NCI-H524 (cell line): ENCODE measurements at places on chromosomes 6 and 20.

DNA sequence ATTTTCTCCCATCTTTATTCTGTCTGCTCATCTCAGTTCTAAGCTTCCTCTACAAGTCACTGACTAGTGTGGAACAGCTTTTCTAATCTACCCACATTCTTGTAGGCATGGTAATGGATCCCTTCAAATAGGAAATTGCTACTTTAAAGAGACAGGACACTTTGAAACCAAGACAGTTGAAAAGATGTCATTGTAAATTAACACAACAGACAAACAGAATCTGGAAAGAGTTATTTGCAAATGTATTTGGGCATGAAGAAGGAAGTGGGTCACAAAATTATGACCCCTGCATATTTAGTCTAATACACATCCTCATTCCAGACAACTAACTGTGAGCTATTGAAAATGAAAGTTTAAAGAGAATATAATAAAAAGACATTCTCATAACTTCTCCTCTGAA, 298.2 kb upstream of the MARCKS start:
- peak; percentile 52 for DNase-seq

- DNase-seq, result no peak
These were observed 21.0 kb upstream of the CCN5 start for GRCh38 chr20:44694159-44694558.

DNA sequence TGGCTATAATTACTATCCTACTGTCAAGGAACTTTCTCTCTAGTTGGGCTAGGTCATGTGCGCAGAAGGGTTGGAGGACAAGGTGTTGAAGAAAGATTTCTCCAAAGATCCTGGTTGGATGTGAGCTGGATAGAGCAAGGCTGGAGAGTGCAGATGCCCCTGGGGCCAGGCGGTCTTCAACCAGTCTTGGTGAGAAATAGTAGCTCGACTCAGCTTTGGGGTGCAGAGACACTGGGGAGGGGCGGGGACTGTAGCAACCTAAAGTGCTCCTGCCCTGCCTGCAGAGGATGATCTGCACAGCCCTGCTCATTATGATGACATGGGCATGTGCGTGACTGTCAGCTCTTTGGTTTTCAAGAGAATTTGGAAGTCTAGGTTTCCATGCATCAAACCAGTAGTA, 35.9 kb downstream of the PHACTR3 start:
- no peak for DNase-seq

GRCh38 chr6:49892280-49892679, 25.9 kb upstream of the CRISP1 start:
- no peak for DNase-seq

- peak; percentile 37 for DNase-seq
These were observed at the start of gene MICB for GRCh38 chr6:31497531-31498476. MICB (plus strand) TSS chr6:31498145; CDS start chr6:31498194, 49 bp downstream.

- no peak for DNase-seq
These were observed 358.2 kb upstream of the ID4 start for GRCh38 chr6:19478992-19479391.

DNA sequence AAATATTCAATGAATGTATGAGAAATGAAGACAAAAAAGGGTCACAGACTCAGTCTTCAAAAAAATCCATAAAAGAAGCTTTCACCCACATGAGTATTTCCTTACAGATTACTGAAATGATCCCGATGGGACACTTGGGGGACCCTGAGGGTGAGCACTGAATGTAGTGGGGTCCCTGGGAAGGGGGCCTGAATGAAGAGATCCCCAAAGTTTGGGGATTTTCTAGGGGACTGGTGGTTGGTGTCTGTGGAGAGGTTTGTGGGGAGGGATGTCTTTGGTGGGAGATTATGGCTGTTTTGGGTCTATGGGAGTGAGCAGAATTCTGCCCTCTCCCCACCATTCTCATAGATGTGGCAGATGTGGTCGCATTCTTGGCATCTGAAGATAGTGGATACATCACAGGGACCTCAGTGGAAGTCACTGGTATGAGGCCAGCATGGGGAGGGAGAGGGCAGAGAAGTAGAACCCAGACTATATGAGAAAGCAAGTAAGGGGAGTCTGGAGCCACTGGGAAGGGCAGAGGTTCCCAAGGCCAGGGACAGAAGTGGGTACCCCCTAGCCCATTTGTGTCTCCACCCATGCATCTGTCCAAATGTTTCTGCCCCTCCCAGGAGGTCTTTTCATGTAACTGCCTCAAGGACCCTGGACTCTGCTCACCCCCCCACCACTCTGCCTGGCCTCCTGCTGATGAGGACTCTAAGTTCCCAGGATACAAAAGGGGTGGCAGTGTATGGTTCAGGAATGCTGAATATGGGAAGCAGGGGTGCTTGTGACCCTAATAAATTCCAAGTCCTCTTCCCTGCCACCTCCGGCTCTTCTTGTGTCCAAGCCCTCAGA, 1.8 kb downstream of the HSD17B8 start:
- DNase-seq, result no peak

- peak; percentile 63 for DNase-seq
These were observed 102.1 kb downstream of the DLGAP4 start for GRCh38 chr20:36408219-36408618.

GRCh38 chr6:112163295-112164257, 76.2 kb downstream of the FAM229B start:
- DNase-seq, result peak; percentile 30

DNA sequence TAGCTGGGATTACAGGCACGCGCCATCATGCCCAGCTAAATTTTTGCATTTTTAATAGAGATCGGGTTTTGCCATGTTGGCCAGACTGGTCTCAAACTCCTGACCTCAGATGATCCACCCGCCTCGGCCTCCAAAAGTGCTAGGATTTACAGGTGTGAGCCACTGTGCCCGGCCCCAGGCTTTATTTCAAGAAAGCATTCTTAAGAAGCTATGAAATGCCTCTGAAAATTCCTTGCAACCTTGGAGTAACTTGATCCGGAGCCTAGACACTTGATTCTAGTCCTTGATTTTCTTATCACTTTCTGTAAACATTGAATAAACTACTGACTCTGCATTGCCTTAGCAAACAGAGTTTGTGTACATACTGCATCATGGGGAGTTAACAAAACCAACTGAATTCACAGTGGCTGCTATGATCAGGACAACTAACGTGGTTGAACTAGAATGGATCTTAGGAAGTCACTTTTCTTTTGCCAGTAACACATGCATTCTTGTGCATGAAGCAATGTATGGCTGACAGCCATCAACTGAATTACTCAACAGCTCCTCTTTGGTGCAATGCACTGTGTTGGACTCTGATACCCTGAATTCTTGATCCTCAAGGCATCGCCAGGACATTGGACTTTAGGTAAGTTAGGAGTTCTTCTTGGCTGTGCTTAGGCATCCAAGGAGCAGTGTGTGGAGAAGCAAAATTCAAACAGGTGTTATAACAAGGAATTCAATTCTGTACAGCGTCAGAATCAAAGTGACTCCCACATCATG, 102.8 kb upstream of the TMEM170B start:
- no peak for DNase-seq

DNA sequence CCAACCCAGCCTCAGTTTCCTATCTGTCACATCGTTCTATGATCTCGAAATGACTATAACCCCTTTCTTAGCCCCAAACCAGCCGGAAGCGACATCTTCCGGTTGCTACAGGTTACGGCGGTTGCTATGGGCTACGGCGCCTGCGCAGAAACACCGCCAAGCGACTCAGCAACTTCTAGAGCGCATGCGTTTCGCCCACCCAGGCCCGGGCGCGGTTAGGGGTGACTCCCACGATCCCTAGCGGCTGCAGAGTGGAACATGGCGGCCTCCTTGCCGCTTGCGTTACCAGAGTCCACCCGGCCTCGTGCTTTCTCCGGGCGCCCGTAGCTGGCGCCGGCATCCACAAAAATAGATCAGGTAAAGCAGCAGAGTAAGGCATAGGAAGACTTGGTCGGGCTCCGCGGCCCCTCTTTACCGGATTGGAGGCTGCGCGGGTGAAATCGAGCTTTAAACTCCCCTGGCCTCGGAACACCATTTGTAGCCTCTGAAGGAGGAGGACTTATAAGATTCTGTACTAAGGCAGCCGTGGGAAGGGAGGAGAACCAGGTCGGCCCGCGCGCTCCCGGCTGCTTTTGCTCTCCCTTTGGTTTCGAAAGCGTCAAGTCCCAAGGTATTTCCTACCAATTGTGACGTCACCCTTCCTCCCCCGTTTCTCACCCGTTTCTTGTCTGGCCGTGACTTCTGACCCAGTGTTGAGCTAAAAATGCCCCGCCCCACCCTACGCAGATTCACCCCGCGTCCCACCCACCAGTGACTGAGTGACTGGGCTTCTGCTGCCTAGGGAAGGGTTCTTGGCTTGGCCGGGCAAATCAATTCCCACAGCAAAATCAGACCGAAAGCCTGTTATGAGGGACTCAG, 3.5 kb downstream of the SDCBP2 start:
- peak; percentile 97 for DNase-seq

DNA sequence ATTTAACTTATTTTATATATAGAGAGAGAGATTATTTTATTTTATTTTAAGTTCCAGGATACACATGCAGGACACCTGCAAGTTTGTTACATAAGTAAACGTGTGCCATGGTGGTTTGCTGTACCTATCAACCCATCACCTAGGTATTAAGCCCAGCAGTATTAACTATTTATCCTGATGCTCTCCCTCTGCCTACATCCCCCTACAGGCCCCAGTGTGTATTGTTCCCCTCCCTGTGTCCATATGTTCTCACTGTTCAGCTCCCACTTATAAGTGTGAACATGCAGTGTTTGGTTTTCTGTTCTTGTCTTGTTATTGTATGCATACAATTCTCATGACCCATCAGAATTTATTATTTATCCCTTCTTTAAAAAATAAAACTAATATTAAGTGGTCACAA, 34.6 kb downstream of the FKBP1C start:
- peak; percentile 38 for DNase-seq

DNA sequence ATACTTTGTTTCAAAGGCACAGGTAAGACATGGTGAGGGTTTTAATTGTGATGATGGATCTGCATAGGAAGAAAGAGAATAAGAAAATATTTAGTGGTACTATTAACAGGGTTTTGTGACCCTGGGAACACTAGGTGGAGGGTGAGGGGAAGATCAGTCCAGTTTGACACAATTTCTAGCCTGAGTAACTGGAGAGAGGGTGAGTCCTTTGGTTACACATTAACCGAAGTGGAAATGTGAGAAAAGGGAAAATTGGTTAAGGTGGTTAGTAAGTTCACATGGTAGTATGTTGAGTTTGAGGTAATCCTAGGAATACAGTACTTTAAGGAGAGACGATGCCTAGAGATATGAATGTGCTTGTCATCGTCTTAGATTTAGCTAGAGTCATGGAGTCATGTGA, 54.8 kb upstream of the POU3F2 start:
- no peak for DNase-seq

DNA sequence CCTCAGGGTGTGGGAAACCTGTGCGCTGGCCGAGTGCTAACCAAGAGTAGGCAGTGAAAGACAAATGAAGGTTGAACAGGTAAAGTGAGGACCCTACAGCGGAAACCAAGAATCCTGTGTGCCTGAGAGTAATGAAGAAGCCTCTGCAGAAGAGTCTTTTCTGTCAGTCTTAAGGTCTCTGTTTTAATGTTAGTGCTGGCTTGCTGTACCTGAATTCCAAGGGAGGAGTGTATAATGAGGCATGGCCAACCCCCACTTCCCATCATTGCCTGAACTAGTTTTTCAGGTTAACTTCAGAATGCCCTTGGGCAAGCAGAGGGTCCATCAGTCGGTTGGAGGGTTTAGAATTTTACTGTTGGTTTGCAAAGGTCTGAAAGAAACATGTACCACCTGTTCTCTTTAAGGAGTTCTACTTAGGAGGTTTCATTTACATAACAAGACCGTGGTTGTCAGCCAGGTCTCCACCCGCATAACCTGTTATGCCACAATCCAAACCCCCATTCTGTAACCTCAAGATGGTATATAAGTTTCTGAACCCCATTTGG, 589 bp upstream of the PDCD2 start:
- DNase-seq, result no peak

DNA sequence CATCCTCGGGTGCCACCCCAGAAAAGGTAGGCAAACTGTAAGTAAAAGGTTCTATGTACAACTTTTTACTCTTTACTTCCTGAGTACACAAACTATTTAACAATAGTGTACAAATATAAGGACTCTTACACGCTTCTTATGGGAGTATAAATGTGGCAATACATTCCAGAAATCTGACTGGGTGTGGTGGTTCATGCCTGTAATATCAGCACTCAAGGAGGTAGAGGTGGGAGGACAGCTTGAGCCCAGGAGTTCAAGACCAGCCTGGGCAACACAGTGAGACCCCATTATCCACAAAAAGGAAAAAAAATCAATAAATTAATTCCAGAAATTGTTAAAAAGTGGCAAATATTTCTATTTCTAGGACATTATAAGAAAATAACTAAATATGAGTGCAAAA, 48.9 kb downstream of the PIGU start:
- DNase-seq, result no peak

DNA sequence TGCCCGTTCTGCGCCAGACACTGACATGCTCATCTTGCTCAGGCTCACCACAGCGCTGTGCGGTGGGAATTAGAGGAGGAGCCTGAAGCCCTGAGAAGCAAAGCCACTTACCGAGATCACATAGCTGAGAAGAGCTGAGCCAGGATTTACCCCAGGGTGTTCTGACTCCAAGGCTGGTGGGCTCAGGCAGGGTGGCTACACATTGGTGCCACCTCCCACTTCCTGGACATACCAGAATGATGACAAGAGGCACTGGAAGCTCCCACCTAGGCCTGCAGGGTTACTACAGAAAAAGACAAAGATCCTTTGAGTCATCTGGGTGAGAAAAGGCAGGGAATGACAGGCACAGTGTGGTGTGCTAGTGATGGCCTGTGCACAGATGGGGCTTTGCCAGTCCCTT, 24.4 kb upstream of the FKBP1A start:
- DNase-seq, result no peak

- DNase-seq, result no peak
These were observed 60.1 kb upstream of the SPDEF start for GRCh38 chr6:34616227-34616585.

DNA sequence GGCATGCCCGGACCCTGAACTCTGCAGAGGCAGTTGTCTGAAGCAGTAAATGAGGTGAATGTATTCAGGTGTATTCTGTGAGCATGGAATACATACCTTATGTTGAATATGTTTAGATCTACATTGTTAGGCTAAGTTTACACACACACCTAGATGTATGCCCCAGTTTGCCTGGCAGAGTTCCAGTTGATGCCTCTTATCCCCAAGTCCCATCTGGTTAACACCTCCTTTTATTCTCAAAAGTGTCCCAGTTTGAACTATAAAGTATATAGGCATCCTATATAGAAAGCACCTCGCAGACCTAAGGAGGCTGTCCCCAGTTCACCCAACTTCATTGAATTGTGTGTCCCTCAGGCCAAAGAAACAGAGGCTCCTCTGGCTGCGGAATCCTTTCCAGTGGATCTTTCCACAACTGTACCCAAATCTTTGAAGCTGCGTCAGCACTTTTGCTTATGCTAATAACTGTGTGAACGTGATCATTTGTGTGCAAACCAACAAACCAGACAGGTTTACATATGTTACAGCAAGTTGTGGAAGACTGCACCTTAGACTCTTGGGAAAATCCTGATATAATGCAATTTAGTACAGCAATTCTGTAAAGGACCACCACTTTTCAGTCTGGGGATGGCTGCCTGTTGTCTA, 4.8 kb upstream of the DHX35 start:
- DNase-seq, result peak; percentile 79

GRCh38 chr6:157774153-157775135, 48.6 kb upstream of the SNX9 start:
- peak; percentile 86 for DNase-seq
